ELF-1 (cell line): ENCODE measurements at places on chromosomes 7 and 10.

DNA sequence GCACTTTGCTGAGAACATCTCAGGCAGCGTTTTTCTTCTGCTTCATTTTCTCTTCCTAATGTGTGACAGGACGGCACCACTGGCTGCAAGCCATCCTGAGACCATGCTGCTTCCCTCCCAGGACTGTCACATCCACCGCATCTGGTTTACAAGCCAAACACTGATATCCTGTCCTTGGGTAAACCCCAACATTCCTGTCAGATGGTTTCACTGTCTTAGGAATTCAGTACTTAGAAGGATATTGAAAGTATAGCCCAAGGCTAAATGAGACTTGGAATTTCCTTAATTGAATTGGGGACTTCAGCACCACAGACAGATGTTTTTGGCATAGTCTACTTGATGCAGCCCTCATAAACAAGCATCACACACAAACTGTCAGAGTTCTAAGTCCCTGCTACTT, 74.2 kb upstream of the PLXNA4 start:
- peak; percentile 69 for DNase-seq

DNA sequence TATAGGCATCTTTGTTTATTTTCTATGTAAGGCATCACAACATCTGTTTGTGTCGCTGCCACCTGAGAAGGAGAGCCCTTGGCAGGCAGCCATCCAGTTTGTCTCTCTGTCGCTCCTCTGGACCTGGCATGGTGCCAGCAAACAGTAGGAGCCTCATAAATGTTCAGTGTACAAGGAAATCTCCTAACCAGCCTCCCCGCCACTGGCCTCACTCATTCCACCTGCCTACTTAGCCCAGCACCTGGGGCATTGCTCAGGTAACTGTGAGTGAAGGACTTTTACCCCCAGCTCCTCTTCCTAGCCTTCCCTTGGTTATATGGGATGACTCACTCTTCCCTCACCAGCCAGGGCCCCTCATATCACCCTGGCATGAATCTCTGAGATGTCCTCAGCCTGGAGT, 61.7 kb upstream of the NPTX2 start:
- DNase-seq: no peak

- no peak for DNase-seq
These were observed 112.1 kb upstream of the CDK1 start for GRCh38 chr10:60666221-60666620.

GRCh38 chr10:14173391-14173705, 157.4 kb downstream of the FRMD4A start:
- no peak for DNase-seq

DNA sequence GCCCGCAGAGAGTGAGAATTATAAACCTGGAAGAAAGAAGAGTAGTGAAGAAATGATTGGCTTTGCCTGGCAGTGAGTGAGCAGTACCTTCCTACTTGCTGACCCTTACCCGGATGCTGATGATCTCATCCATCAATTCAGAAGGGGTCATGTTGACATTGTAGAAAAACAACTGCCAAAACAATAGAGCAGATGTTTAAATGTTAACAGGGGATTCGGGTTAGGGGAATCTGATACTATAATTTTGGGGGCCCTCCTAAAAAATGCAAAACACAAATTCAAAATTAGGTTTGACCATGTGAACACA, 78.1 kb downstream of the MYOF start:
- no peak for DNase-seq

DNA sequence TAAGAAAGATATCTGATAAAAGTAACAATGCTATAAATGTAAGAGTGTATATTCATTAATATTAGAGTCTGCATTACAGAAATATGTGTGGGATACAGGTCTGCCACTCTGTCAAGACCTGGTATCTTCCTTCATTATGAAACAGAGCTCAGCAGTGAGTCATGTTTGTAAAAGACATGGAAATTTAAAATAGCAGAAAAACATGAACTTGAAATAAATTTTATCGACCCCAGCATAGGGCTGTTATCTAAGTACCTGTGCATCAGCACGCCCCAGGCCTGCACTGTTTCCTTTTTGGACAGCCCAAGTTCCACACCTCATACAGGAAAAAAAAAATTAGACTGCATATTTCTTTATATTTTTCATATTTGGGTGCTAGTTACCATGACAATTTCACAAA, 58.0 kb upstream of the ZPBP start:
- DNase-seq: no peak

DNA sequence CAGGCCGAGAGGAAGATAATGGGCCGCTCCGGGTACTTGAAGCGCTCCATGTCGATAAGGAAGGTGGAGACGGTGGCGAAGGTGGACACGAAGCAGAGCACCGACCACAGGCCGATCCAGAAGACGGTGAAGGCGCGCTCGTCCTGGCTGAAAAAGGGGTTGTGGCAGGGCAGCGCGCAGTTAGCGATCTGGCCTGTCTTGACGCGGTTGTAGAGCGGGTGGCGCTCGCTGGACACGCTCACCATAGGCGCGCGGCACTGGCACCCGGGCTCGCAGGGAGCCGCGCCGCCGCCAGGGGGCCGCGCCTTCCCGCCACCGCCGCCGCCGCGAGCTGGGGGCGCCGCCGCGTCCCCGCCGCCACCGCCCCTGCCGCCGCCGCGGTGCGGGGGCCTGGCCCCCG, 1.6 kb downstream of the FZD8 start:
- peak; percentile 86 for DNase-seq

DNA sequence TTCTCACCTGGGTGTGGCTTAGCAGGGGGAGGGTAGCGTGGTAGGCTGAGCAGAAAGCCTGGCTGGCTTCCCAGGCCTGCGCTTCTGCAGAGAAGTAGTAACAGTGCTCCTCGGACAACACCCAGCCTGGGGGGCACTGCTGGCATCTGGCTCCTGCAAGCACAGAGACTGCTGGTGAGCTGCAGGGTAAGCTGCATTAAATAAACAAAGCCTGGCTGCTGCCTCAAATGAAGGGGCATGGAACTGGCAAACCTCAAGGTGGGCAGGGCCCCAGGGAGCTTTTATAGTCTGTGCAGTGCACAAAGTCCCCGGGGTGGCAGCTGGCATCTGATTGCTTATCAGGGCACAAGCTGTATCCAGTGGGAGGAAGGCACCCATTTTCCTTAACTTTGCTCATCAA, 3.9 kb downstream of the KLRG2 start:
- DNase-seq: no peak

DNA sequence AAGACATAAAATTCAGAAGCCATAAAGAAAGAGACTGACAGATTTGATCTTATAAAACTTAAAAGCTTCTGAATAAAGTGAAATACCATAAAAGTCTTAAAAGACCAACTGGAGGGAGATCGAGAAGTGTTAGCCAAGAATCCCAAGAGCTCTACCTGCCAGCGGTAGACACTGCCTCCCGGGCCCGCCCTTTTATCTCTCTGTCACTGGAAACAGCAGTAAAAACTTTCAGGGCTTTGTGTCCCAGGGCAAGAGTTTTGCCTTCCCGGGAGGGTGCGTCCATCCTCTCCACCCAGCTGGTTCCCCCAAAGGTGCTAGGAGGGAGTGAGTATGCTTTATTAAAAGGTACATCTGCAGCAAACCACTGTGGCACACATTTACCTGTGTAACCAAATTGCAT, 5.8 kb downstream of the PLA2G12B start:
- peak; percentile 27 for DNase-seq
